NCI-H2081 treated with DMSO at 0.1 percent for 48 hours (cell line): ENCODE measurements at places on chromosomes 6 and 20.

DNA sequence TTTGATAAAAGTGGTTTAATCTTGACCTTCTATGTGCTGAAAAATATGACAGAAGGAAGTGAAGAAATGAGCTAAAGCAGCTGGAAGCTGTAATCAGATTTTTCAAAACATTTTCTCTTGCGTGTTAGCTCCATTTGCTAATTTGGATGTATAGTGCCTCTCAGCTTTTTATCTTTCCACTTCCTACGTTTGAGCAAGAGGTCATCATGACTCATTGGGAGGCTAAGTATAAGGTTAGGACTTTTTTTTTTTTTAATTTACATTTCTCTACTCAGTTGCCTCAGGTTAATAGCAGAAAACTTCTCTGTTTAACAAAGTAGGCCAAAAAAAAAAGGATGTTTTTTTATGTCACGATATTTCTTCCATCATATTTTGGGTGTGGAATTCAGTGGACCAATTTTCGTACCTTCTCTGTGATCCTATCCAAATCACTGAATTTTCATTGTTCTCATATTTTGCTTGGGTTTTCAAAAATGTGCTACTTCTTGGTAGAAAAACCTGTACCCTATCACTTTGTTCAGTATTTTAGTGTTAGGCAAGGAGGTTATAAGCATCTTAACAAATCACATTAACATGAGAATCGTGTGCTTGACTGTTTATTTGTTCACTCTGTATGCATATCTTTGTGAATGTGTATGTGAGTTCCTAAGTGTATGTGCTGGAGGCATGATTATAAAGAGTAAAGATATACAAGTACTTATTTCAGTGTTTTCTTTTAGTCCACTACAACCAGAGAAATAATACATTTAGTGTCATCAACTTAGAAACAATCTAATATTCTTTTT lies 1028.3 kb upstream of the EYS start:
- no peak for DNase-seq

GRCh38 chr6:53845280-53846195 lies 50.7 kb downstream of the LRRC1 start:
- no peak for DNase-seq

DNA sequence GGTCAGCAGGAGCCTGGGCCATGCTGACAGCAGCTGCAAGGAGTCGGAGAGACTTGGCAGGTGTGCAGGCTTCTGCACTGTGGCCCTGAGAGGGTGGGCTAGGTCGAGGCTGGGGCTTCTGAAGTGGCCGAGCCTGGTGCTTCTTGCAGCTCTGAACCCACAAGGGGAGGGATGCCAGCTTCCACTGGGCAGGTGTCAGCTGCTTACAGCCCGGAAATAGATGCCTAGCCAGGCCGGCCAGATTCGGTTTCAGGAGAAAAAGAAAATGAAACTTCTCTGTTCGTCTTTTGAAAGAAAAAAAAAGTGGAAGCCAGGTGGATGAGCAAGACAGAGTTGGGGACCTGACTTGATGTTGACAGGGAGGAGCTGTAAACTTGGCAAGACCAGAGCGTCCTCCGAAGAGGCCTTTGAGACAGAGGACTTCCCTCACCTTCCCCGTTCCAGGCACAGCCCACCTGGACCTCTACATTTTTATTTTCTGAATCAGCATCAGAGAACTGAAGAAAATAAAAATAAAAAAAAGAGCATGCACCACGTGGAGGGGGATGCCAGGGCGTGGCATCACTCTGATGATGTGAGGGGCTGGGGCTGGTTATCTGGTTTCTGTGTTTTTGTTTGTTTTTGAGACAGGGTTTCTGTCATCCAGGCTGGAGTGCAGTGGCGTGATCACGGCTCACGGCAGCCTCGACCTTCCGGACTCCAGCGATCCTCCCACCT lies at the start of gene ZBP1:
Gene ZBP1 (minus strand): TSS at position 153 of the 717 bp plus-strand sequence. CDS start 131 bp downstream, at position 22.
- DNase-seq, result no peak

- no peak for DNase-seq
These were observed 54.5 kb upstream of the TENT5A start for GRCh38 chr6:81806793-81807565.

DNA sequence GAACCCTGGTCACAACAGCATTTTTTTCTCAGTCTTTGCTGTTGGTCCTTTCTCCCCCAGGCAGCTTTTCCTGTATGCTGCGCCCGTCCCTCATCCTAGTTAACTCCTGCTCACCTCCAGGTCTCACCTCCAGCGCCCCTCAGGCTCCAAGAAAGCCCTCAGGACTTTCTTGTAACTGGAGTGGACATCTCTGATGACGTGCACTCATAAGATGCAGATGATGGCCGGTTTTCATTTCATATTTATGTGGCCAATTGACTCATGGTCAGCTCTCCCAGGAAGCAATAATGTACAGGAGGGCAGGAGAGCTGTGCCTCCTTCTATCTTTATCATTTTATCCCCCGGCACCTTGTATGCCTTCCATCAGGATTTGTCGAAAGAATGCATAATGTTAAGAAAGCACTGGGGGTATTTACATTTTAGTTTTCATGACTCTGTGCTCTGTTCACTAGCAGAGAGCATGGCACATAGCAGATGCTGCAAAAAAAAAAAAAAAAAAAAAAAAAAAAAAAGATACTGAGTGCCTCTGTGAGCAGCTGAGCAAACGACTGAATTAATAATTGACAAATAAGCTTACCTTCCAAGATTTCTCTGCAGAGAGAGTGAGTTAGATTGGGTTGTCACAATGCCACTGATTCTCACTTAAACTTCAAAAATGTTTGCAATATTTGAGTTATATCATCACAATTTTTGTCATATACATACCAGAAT lies 170.2 kb downstream of the DOK5 start:
- DNase-seq, result no peak

DNA sequence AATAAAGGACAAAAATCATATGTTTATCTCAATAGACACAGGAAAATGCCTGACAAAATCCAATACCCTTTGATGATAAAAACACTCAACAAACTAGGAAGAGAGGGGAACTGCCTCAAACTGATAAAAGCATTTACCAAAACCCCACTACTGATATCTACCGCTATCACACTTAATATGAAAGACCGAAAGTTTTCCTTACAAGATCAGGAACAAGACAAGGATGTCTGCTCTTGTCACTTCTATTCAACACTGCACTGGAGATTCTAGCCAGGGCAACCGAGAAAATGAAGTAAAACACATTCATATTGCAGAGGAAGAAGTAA lies 25.1 kb downstream of the GZF1 start:
- DNase-seq, result no peak
